ENCODE measurements at places on chromosomes 3 and 15.

DNA sequence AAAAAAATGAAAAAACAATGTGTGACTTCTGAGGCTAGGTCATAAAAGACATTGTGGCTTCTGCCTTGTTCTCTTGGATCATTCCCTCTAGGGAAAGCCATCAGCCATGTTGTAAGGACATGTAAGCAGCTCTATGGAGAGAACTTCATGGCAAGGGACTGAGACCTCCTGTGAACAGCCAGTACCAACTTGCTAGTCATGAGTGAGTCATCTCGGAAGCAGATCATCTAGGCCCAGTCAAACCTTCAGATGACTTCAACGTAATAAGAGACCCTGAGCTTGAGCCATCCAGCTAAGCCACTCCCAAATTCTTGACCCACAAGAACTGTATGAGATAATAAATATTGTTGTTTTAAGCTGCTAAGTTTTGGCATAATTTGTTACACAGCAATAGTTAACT lies 4.9 kb downstream of the MON1A start:
- no peak for DNase-seq

DNA sequence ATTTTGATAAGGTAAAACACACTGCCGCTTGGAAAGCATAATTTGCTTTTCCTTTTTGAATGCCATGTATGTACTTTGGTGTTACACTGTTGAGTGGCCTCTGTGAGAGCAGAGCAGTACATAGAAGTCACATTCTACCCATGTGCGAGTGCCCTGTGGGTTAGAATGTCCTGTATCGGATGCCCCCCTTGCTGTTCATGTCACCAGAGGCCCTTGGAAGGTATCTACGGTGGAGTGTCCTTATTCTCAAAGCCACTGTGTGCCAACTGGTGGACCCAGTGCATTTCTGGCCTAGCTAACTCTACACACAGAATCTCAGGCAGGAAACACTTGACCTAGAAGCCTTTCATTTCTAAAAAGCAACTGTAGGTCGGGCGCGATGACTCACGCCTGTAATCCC lies 137.0 kb downstream of the GHSR start:
- DNase-seq: no peak

- DNase-seq: no peak
These were observed 159.4 kb downstream of the KLF13 start for GRCh38 chr15:31485911-31486461.

DNA sequence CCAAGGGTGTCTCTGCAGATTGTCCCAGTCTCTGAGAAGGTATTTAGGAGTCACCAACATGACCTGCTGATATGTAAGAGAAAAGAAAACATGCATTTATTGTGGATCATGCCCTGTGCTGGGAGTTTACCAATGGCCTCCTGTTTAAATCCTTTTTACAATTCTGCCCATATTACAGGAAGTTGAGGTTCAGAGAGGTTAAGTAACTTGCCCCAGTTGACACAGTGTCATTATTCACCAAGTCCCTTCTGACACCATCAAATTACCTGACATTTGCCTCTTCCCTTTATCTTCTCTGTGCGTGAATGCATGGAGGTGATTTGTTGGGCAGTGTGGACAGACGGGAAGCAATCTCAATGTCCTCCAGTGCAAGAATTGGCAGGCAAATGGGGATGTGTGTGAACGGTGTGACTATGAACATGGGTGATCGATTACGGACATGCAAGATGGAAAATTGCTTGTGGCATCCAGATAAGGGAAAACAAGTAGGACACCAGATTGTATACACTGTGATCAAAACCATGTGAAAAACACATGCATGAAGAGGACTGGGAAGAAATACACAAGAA lies 27.3 kb downstream of the ZNF710 start:
- no peak for DNase-seq

- no peak for DNase-seq
These were observed 74.0 kb upstream of the TTBK2 start for GRCh38 chr15:42994546-42994945.

DNA sequence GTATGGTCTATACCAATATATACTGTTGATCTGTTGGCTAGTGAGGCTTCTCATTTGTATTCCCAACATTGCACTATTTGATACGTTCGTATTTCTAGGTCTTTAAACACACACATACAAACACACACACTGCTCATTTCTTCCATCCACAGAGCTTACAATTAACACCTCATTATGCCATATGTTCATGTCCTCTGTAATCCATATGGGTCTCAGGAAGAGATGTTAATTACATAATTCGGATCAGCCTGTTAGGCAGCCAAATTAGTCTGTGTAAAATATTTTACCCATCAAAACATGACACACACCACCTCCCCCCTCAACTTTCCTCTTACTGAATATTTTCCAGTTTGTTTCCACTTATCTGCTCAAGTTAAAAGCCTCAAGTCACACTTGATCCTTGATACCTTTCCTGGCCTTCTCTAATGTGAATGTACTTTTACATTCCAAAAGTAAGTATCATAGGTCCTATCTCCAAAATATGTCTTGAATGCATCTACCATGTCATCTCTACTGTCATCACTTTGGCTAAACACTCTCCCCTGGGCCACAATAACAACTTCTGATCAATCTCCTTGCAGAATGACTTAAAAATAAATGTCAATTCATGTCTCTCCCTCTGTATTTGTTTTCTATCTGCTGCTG lies 28.2 kb downstream of the EOGT start:
- no peak for DNase-seq

DNA sequence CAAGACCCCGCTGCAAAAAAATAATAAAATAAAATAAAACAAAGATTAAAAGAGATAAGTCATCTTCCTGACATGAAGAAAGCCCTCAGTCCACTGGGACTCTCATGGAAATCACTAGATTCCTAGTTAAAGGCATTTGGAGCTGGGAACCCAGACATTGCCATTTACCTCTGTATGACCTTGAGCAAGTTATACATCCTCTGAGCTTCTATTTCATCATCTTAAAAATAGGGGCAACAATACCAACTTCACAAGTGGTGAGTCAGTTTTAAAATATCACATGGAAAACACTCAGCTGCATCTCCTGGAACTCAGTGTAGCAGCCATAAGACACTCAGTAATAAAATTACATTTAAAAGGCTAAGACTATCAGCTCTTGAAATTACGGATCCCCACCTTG lies 334.8 kb downstream of the ERC2 start:
- no peak for DNase-seq

DNA sequence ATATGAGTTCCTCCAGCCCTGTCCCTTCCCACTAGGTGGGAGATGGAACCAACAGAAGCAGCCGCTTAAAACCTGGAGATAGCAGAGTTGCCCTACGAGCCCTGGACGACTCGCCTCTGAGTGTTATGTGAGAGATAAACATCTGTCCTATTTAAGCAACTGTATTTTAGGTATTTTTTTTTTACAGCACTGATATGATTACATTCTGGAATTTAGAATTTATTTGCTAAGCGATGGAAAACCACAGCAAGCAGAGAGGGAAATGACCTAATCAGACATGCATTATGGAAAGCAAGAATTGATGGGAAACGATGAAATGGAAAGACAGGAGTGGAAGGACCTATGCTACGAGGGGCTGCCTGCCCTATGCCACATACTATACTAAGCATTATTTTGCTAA lies 379.0 kb upstream of the IL12A start:
- DNase-seq: no peak

DNA sequence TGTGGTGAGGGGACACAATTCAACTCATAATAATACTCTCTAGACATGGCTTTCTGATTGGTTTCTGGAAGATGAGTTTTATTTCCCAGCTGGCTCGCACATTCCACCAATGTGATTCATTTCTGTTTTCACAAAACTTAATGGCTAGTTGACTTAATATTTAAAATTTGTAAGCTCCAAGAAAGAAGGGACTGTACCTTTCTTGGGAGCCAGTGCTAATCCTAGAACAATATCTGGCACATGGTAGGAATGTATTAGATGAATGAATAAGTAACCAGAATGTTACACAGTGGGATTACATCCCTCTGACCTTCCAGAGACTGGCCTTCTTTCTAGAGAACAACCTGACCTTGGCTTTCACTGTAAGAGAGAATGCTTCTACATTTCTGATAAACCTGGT lies 262.8 kb downstream of the RORA start:
- no peak for DNase-seq

DNA sequence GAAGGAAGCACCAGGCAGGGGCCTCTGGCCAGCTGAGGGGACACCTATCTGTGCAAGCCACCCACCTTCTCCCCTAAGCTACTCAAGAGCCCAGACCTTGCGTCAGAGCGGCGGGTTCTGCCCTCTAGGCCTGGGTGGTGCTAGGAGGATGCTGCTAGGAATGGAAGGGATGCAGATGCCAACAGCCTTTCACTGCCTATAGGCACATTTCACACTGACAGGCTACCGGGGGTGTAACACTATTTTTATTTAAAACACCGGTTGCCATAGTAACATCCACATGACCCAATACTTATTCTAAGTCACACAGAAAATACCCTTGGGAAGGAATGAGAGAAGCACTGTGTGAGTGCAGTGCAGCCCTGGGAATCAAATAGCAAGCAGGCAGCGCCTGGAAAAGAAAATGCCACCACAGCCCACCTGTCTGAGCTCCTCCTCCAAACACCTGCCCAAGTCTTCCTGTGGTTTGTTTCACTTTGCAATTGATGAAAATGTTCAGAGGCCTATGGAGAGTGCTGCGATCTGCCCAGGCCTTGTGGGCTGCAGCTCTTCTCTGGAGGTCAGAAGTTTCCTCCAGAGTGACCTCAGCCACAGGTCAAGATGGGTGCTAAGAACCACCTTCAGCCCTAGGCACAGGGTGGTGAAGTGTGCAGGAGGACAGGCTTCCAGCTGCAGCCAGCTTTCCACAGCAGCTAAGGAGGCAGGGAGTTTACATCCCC lies 113.5 kb upstream of the TOPAZ1 start:
- DNase-seq: no peak

- peak; percentile 22 for DNase-seq
These were observed 7.6 kb downstream of the HSPBAP1 start for GRCh38 chr3:122786066-122786465.

- DNase-seq: peak; percentile 54
These were observed 600.8 kb downstream of the FOXP1 start for GRCh38 chr3:70982700-70983140.

GRCh38 chr15:63755162-63755561 lies 78.6 kb downstream of the HERC1 start:
- no peak for DNase-seq

- no peak for DNase-seq
These were observed 52.8 kb downstream of the SEMA5B start for GRCh38 chr3:122974764-122975162.

DNA sequence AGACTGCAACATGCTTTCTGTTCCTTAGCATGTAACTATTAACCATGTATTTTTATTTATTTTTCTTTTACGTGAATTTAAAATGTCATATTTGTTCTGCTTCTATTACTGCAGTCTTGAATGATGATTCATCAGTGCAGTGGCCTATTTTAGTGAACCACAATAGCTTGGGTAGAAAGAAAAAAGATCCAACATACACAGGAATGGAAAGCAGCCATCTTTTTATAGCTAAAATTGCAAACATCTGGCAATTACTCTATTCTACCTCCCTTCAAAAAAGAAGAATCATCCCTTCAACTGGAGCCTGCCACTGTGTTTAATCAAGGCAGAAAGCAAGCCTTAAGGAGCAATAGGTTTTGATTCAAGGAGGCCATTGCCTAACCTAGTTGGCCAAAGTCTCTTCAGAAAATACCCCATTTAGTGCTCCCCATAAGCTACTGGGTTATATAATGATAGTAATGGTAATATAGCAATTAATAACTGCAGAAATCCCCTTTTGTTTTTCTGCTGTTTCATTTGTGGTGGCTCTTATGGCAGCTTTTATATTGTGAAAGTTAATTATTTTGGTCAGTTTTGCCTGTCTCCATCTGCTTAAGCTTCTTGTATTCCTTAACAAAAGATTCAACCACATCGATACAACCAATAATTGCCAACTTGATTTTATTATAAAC lies 267.3 kb downstream of the LPP start:
- no peak for DNase-seq

- DNase-seq: no peak
These were observed 61.3 kb downstream of the SMAD3 start for GRCh38 chr15:67126551-67127330.

GRCh38 chr3:184440151-184440550 lies 60.3 kb downstream of the CHRD start:
- no peak for DNase-seq

DNA sequence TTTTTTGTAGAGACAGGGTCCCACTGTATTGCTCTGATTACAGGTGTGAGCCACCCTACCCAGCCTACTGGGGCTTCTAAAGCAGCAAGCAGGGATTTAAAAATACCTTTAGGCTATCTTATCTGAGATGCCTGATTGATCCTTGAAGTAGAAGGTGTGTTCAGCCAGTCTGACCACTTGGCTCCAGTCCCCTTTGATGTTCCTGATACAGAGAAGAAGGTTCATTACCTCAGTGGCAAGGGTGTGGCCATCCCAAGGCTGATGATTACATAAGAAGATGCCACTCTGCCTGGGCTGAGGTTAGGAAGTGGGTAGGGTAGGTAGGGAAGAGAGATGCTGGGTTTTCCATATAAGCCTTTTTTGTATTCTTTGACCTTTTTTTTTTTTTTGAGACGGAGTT lies 11.2 kb upstream of the DCAF1 start:
- no peak for DNase-seq

DNA sequence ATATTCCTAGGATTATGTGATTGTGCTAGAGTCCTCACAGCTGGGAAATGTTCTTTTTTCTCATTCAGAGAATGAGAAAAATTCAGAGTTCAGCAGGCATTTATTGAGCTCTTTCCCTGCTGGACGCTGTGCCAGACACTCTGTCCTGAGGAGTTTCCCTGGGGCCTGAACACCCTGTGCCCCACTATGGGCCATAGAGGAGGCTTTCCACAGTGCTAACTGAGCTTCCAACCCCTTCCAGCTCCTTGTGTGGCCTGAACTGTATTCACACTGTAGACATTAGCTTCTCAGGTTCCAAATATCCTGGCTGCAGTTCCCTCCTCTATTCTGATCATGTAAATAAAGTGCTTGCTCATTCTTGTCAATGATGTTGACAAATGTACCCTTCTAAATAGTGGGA lies 10.0 kb downstream of the ABHD2 start:
- DNase-seq: no peak

- DNase-seq: no peak
These were observed 256.0 kb downstream of the ULK4 start for GRCh38 chr3:41705893-41706292.

- DNase-seq: no peak
These were observed 472.2 kb downstream of the NR2F2 start for GRCh38 chr15:96802611-96803255.

DNA sequence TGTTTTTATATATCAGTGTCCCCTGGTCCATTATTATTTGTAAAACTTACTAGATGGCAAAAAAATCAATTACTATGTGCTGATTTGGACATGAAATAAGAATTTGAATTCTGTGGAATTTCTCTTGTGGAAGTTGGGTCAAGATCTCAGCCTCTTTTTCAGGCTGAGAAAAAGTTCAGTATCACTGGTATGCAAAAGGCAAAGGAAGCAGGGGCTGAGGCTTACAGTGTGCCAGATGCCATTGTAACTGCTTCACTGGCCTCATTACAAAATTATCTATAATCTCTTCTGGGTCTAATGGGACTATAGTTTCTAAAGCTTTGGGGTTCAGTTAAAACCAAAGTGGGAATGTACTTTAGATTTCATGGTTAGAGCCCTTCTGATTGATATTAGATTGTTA lies 125.9 kb upstream of the SLC7A14 start:
- DNase-seq: no peak

GRCh38 chr3:129033633-129034321 lies 26.8 kb upstream of the GP9 start:
- DNase-seq: no peak

- no peak for DNase-seq
These were observed 74.3 kb downstream of the NUP210 start for GRCh38 chr3:13345772-13346171.

- no peak for DNase-seq
These were observed 20.6 kb upstream of the MDFIC2 start for GRCh38 chr3:70333080-70333479.

- DNase-seq: no peak
These were observed 3.8 kb upstream of the LOXL1 start for GRCh38 chr15:73922186-73923151.
